ENCODE measurements at places on chromosomes 5 and 9.

DNA sequence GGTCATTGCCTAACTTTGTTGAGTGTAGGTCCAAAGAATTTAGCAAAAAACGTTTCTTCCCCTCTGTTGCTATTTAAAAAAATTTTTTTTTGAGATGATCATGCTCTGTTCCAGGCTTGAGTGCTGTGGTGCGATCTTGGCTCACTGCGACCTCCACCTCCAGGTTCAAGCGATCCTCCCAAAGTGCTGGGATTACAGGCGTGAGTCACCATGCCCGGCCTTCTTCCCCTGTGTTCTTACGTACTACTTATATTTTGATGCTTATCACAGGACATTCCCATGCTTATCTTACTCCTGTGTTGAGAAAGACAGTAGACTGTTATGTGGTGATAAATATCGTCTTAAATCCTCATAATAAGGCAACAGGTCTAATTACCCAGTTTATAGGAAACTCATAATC is 2.5 kb downstream of the ACER2 start:
- DNase-seq, result no peak

DNA sequence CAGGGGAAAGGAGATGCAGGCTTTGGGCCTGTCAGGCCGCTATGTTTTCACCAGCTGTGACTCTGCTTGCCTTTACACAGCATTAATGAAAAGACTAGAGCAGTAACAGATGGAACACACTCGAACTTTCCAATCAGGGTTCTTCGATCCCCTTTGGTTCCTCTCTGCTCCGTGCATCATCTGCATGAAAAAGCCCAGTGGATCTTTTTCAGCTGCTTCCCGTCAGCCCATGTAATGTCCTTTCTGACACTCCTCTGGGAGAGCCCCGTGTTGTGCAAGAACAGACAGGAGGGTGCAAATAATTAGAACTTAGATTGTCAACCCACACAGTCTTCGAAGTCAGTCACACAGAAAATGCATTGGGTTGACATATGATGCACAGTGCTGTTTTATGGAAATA is 448.9 kb upstream of the ZNF462 start:
- no peak for DNase-seq

GRCh38 chr5:91048073-91048472 is 335.0 kb downstream of the ARRDC3 start:
- no peak for DNase-seq

DNA sequence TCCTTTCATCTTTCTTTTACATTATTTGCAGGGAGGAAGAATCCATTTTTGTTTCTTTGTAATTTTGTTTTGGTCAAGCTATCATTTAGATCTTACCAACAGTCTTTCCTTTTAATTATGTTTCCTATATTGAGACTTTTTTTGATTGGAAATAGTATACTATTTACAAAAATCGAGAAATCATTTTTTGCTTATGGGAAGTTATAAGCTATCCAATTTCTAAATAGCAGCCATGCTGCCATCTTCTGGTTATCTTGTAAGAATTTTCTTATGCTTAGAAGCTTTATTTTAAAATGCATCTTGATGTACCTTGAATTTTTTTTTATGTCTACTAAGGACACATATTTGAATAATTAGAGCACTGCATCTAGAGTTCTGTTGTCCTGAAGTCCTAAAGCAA is 821.2 kb downstream of the PTPRD start:
- DNase-seq, result no peak

DNA sequence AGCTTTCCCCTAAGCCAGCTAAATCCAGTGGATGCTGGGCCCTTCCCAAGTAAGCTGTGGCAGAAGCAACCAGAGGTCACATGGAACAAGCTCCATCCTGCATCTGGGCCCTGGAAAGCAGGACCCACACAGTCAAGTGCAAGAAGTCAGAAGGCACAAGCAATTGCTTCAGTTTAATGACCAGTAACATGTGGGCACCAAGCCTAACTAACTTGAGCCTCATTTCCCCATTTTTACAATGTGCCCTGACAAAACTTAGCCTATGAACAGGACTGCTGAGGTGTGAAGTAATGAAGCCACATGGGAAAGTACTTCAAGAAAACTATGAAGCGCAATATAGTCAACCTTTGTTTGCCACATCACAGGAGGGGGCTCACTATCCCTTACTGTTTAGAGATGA is 90.5 kb downstream of the TLE1 start:
- DNase-seq, result no peak

GRCh38 chr9:114889802-114890224 is 40.6 kb downstream of the TNFSF8 start:
- DNase-seq, result peak; percentile 88

GRCh38 chr5:136193322-136193935 is 467 bp upstream of the SMIM32 start:
- peak; percentile 53 for DNase-seq

- no peak for DNase-seq
These were observed 24.6 kb upstream of the FAM240B start for GRCh38 chr9:38744484-38744883.

DNA sequence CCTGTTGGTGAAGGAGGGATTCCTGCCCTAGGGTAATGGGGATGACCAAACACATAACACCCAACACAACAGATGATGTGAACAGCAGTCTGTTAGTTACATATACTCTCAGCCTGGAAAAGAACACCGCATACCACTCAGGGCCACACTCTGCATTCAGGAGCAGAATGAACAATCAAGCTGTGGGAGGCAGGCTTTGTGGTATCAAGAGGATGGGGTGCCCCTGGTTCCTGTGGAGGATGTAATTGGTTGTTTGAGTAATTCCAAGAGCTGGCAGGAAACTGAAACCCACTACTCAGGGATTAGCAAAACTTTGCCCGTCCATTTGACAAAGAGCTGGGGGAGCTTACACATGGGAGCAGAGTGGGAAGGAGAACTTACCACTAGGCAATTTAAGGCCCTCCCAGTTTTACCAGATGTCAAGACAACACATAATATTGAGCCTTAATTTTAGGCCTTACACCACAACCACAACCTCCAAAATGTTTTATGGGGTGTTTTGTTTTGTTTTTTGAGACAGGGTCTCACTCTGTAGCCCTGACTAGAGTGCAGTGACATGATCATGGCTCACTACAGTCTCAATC is 15.6 kb upstream of the PRKAA1 start:
- DNase-seq, result no peak

DNA sequence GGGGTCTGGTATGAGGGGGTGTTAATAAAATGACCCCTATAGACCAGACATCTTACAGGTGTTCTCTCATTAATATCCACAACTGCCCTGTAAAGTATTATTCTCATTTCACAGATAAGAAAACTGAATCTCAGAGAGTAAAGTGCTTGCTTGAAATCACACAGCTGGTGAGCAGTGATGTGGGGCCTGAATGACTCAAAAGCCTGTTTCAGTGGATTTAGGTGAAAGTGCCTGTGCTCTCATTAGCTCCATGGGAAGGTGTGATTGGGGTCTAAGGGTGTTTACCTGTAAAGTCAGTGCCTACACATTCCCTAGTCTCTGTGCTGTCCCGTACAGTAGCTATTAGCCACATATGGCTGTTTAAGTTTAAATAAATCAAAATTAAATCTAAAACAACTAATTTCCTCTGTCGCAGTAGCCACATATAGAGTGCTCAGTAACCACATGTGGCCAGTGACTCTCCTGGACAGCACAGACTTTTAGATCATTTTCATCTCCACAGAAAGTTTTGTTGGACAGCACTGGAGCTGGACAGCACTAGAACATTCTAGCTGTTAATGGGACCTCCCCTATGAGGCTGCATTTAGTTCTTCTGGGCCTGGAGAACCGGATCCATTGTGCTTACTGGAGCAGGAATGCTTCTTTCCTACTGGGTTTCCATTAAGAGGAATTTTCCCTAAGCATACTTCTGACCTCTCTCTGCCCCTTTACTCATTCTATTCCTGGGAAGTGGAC is 52.5 kb upstream of the SEMA6A start:
- no peak for DNase-seq

DNA sequence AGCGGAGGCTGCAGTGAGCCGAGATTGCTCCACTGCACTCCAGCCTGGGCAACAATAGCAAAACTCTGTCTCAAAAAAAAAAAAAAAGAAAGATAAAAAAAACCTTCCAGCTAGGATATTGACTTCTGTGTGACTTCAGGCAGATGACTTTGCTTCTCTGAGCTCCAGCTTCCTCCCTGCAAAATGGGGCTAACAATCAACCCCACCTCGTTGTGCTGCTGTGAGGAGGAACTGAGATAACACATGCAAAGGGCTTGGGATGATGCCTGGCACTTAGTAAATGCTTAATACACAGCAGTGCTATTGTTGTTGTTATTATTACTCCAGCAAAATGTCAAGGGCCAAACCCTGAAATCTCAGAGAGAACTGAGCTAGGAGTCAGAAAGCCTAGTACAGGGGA is 3.5 kb upstream of the CDX1 start:
- no peak for DNase-seq

- DNase-seq, result no peak
These were observed 46.3 kb downstream of the FYB1 start for GRCh38 chr5:39173069-39173468.

DNA sequence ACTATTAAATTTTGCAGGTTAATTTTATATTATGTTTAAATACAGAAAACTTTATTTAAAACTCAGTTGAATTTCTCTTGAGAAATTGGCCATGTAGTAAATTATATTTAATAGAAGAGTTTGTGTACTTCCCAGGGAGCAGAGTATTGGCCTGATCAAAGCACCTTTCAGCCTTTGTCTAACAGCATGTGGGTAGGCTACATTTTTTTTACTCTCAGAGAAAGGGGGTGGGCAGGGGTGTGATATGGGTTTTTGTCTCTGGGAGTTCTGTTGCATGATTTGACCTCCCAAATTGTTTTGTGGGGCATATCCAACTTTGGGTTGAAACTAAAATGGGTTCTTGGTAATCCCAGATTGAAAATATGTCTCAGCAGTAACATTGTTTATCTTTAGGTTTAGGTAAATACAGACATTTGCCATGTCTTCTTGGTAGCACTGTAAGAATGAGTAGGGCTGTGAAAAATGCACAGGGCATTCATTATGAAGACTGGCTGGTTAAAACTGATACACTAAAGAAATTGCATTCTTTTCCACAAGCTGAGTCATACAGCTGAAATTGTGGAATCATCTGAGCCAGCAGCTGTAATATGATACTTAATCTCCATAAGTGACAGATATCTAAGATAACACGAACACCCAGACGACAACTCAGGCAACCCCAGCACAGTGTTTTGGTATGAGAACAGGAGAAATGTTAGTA is 75.4 kb upstream of the CDKN2B start:
- DNase-seq, result no peak

DNA sequence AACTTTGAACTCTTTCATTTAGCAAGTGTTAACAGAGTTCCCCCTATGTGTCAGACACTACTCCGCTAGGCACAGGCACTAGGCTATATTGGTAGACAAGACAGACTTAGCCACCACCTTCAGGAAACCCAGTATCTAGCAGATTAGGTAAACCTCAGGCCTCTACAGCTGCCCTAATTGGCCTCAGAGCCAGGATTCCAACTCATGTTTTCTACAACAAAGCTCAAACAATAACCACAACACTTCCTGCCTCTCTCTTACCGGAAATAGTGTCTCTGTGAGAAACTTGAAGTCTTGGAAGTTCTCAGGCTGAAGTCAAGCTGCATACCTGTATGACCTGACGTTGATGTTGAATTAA is 116.6 kb upstream of the SLC44A1 start:
- DNase-seq, result no peak

GRCh38 chr5:161409471-161409870 is 137.1 kb downstream of the GABRB2 start:
- DNase-seq, result no peak

DNA sequence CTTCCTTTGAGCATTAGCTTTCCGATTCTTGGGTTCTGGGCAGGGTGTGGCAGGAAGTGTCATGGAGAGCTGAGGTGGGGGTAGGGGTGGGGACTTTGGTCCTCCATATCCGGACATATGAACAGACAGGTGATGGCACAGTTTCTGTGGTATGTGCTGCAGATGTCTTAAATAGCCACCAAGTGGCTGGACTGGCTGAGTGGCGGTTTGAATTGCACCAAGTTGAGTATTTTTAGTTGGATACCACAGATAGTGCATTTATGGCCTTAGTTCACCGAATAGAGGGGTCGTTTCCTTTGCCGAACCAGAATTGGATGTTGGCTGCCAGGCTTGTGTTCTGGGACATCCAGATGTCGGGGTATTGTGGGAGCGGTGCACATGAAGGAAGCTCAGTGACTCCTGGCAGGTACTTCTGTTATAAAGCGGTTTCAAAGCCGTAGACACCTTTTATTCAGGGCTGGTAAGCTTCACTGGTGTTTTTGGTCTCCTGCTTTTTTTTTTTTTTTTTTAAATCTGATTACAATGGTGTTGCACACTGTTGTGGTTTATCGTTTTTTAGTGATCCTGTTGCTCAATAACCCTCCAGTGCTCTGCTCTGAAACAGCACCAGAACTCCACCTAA is 15.1 kb upstream of the TNFAIP8 start:
- peak; percentile 82 for DNase-seq

DNA sequence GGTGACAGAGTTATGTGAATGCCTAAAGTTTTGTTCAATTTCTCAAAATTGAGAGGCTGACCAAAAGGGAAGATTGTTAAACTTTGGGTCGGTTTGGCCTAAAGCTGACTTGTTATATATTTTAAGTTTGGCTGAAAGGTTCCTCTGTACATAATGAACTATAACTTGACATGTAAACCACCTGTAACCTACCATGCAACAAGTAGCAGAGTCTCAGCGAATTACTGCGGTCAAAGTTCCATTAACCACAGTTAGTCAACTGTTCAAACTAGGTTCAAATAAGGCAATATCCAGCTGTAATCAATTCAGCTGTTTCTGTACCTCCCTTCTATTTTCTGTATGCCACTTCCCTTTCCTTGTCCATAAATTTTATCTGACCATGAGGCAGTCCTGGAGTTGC is 325.1 kb upstream of the NMUR2 start:
- DNase-seq, result no peak

DNA sequence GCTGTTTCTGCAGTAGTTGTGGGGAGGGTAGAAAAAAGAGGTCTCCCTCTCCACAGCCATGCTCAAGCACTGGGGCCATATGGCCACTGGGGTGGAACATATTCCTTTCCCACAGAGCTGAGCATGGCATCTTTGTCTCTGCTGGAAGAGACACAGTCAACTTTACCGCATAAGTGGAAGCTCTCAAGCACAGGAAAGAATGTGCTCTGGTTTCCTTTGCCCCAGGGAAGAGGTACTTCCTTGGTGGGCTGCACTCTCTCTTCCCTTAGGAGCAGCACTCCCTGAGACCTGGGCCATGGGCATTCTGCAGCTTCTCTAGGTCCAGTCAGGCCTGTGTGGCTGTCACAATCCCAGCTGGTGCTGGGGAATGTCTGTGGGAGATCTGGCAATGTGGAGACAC is 168.5 kb upstream of the ACTBL2 start:
- DNase-seq, result no peak

GRCh38 chr5:20498926-20499325 is 510.9 kb upstream of the CDH18 start:
- no peak for DNase-seq

GRCh38 chr9:34430843-34431437 is 27.4 kb downstream of the FAM219A start:
- no peak for DNase-seq

- DNase-seq, result peak; percentile 90
These were observed at the start of gene COL23A1 for GRCh38 chr5:178590141-178590923. TSS of gene COL23A1 (minus strand) at chr5:178590393.

GRCh38 chr5:175534070-175534932 is 55.9 kb downstream of the SFXN1 start:
- peak; percentile 97 for DNase-seq

- DNase-seq, result peak; percentile 94
These were observed 1.1 kb downstream of the JADE2 start for GRCh38 chr5:134526483-134527155.

All from spleen (tissue), 13 donors.